GM04503 (cell line): ENCODE measurements at places on chromosomes 4 and X.

- no peak for DNase-seq
Observed at GRCh38 chr4:26330186-26330787, 9.5 kb downstream of the RBPJ start.

GRCh38 chr4:183011213-183011907, 87.7 kb upstream of the WWC2 start:
- DNase-seq, result no peak

- no peak for DNase-seq
Observed at GRCh38 chrX:24097741-24098260, 43.0 kb downstream of the EIF2S3 start.

- no peak for DNase-seq
Observed at GRCh38 chrX:7779644-7780043, 63.3 kb upstream of the VCX start.

- peak; percentile 98 for DNase-seq
Observed at GRCh38 chr4:5037553-5038551, 13.4 kb upstream of the STK32B start.

DNA sequence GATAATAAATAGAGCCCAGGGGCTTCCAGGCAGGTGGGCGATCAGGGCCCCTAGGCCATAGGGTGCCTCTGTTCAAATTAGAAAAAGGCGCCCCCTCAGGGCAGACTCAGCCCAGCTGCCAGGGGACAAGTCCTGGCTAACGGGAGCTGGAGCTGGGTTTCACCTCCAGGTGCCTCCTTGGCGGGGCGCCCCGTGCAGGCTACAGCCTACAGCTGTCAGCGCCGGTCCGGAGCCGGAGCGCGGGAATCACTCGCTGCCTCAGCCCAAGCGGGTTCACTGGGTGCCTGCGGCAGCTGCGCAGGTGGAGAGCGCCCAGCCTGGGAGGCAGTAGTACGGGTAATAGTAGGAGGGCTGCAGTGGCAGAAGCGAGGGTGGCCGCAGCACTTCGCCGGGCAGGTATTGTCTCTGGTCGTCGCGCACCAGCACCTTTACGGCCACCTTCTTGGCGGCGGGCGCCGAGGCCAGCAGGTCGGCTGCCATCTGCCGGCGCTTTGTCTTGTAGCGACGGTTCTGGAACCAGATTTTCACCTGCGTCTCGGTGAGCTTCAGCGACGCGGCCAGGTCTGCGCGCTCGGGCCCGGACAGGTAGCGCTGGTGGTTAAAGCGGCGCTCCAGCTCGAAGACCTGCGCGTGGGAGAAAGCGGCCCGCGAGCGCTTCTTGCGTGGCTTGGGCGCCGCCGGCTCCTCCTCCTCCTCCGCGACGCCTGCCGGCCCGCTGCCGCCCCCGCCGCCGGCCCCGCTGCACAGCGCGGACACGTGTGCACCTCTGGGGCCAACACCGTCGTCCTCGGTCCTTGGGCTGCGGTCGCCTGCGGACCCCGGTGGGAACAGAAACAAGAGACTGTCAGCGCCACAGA, 2.4 kb downstream of the NKX3-2 start:
- no peak for DNase-seq
